Pancreas (tissue), 10 donors: ENCODE measurements at places on chromosomes 12 and 14. TPM values are rescaled to one million over a fixed set of nuclear protein-coding genes. Genes with fewer than 3 reads are reported as not detected.

The AQP2 gene
- 0.31 TPM for polyA plus RNA-seq

The NTF3 gene
- polyA plus RNA-seq = 0.46 TPM

The ASCL1 gene
- 0.19 TPM for polyA plus RNA-seq

The AQP5 gene
- polyA plus RNA-seq = 2.5 TPM

The EMP1 gene
- 10.2 TPM for polyA plus RNA-seq

The RNF212B gene
- polyA plus RNA-seq = not detected

The AVPR1A gene
- 0.80 TPM for polyA plus RNA-seq

The CELA1 gene
- polyA plus RNA-seq = not detected

The CLEC7A gene
- polyA plus RNA-seq = 0.92 TPM

The HCAR2 gene
- 0.05 TPM for polyA plus RNA-seq

The NRL gene
- 2.3 TPM for polyA plus RNA-seq

The USP44 gene
- polyA plus RNA-seq = 2.2 TPM

The NFE2 gene
- polyA plus RNA-seq = 0.34 TPM

The B4GALNT3 gene
- 13.6 TPM for polyA plus RNA-seq

The NTN4 gene
- polyA plus RNA-seq = 15.5 TPM

The IL23A gene
- polyA plus RNA-seq = 0.38 TPM

The NOPCHAP1 gene
- polyA plus RNA-seq = 7.2 TPM

The FCF1 gene
- 2.5 TPM for polyA plus RNA-seq

The SLC41A2 gene
- polyA plus RNA-seq = 6.3 TPM
